Activated CD4-positive, alpha-beta memory T cell treated with anti-CD3 and anti-CD28 coated beads for 36 hours (primary cell): ENCODE measurements at places on chromosomes 2 and 18. TPM values are rescaled to one million over a fixed set of nuclear protein-coding genes. Genes with fewer than 3 reads are reported as not detected.

DNA sequence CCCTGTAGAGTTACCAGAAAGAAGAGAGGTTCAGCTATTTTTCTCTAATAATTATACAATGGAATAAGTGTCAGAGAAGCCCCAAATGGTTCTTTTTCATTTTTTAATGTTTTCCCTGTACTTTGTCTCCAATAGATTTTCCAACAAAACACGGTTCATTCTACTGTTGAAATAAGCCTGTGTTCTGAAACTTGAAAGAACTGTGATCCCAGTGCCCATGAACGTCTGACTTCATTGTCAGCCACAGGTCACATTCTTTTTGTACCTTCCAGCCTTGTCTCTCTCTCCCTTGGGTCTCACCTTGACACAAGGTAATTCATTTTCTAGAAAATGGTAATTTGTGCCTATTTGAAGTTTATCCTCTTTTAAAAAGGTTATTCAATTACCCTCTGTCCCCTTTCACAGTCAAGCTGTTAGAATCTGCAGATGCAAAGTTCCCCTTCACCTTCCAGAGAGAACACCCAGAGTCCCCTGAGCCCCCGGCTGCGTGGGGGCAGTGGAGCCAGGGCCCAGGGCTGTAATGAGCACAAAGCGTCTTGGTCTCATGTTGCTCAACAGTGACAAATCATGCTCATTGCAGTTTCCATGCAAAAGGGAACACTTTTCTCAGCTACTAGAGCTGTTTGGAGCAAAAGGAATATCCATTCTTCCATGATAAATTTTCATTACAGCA, 115.2 kb downstream of the SPHKAP start:
- no peaks in the 10 kb centered on the region for H3K4me1 ChIP-seq
- no peak overlapping the region for H3K27ac ChIP-seq
- DNase-seq: no peak
- no peaks in the 10 kb centered on the region for H3K36me3 ChIP-seq

DNA sequence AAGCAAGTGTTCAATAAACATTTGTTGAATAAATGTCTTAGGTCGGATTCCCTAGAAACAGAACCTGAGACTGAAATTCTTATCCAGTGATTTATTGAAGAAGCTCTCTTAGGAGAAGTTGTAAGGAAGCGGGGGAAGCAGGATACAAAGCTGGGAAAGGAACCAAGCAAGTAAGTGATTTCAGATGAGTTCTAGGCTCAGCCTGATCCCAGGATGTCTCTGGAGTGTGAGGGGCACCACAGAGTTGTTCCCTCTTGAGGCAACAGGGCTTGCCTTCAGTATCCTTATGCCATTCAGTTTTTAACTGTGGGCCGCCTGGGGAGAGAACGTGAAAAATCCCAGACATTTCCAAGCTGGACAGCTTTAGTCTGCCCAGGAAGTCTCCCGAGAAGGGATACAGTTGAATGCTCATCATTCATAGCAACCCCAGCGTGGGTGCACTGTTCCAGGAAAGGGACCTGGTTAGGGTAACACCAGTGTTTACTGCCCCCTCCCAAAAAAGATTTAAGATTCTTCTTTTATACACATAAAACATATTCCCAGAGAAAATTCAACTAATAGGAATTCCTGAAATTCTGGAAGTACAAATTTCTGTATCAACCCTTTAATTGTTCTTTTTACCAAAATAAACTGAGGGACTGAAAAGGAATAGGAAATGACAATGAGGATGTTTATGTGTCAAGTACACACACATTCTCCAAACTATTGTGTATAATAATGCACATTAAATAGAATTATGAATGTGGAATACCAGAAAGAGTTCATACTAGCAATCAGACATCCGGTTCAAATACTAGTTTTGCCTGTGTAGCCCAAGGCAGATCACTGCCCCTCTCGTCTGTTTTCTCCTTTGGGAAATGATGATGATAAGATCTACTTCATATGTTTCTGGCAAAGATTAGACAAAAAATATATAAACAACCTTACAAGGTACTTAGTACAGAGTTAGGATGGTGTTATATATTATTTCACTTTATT, 592.1 kb upstream of the CDH2 start:
- no peaks in the 10 kb centered on the region for H3K27me3 ChIP-seq
- no peak for DNase-seq
- no peak overlapping the region for H3K4me3 ChIP-seq
- H3K4me1 ChIP-seq: no peaks in the 10 kb centered on the region
- H3K27ac ChIP-seq: no peak overlapping the region
- H3K36me3 ChIP-seq: no peaks in the 10 kb centered on the region

DNA sequence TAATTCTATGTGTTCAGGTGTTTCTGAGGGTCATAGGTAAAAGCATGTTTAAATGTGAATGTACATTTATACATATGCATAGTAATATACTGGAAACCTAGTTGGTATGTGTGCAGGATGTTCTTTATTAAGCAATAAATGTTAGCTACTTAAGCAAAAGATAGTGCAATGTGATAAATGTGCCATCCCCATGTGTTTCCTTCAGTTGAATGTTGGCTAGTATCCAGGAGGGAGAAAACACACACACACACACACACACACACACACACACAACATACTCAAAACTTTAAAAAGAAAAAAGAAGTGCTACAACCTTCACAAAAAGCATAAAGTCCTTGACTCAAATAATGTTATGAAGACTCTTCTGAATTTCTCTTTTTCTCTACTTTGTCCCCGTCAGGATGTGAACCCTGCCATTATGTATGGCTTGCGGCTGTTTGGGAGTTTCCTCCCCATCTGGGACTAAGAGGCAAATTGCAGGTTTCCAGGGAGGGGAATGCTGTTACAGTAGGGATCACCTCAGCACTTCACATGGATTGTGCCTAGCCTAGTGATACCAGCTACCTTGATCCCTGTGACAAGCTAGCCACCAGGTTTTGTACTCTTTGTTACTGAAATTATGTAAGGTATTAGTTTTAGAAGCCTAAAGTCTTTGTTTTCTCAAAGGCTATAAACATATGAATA, 82.6 kb downstream of the IKZF2 start:
- H3K4me1 ChIP-seq: peaks cover 6% of the 10 kb centered on the region
- H3K4me3 ChIP-seq: no peak overlapping the region
- peaks cover 5% of the 10 kb centered on the region for H3K27me3 ChIP-seq
- H3K27ac ChIP-seq: no peak overlapping the region

GRCh38 chr18:58806826-58807714, 57.6 kb upstream of the ZNF532 start:
- H3K27ac ChIP-seq: no peak overlapping the region
- H3K4me1 ChIP-seq: peaks cover 6% of the 10 kb centered on the region
- H3K4me3 ChIP-seq: no peak overlapping the region
- H3K27me3 ChIP-seq: peaks cover 18% of the 10 kb centered on the region
- H3K36me3 ChIP-seq: no peaks in the 10 kb centered on the region

- H3K4me1 ChIP-seq: no peaks in the 10 kb centered on the region
- H3K27ac ChIP-seq: no peak overlapping the region
Measured at GRCh38 chr2:113776949-113777348, 20.5 kb upstream of the SLC35F5 start.

GRCh38 chr2:23385351-23385747, 370 bp downstream of the KLHL29 start:
- peaks cover 60% of the 10 kb centered on the region for H3K27me3 ChIP-seq
- DNase-seq: peak; percentile 23
- H3K4me1 ChIP-seq: peaks cover 24% of the 10 kb centered on the region
- no peak overlapping the region for H3K27ac ChIP-seq

DNA sequence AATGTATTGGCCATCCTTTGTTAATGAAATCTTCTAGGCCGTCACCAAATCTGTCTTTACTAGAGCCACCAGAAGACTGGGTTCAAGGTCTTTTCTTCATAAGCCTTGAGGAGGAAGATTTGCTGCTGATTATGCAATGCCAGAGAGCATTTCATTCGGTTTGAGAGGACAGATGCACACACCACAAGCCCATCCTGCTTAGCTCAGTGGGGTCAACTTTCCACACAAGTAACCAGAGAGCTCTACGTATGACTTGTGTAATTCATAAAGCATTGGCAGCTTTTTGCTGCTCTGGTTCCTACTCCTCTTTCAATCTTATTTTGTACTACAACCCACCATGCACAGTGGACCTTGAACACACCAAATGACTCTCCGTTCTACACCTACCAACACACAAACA, 106.9 kb downstream of the OSR1 start:
- H3K36me3 ChIP-seq: no peaks in the 10 kb centered on the region
- H3K4me1 ChIP-seq: no peaks in the 10 kb centered on the region
- no peak overlapping the region for H3K27ac ChIP-seq
- no peaks in the 10 kb centered on the region for H3K27me3 ChIP-seq
- H3K4me3 ChIP-seq: no peak overlapping the region

DNA sequence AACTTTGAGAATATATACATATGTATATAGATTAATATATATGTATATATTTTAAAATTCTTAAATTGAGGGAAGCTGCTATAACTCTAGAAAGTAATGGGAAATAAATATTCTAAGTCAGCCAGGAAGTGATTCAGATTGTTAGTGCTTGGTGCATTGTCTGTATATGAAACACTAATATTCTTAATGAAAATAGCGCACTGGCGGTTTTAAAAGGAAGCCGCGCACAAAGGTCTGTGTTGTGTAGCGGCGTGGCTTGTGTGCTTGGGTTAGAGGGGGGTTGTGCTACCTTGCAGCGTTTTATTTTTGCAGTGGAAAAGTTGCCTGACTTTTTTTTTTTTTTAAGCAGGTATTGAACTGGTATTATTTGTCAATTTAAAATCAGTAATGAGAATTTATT, 11.3 kb downstream of the TSHZ1 start:
- DNase-seq: no peak
- H3K27me3 ChIP-seq: no peaks in the 10 kb centered on the region
- no peaks in the 10 kb centered on the region for H3K36me3 ChIP-seq
- H3K27ac ChIP-seq: no peak overlapping the region
- H3K4me3 ChIP-seq: no peak overlapping the region
- peaks cover 46% of the 10 kb centered on the region for H3K4me1 ChIP-seq

GRCh38 chr2:159228081-159228581, 58.4 kb downstream of the WDSUB1 start:
- DNase-seq: no peak
- H3K36me3 ChIP-seq: no peaks in the 10 kb centered on the region
- peaks cover 11% of the 10 kb centered on the region for H3K4me1 ChIP-seq

GRCh38 chr2:166417669-166418068, 41.9 kb upstream of the SCN9A start:
- no peak overlapping the region for H3K27ac ChIP-seq
- H3K36me3 ChIP-seq: no peaks in the 10 kb centered on the region
- H3K4me1 ChIP-seq: no peaks in the 10 kb centered on the region
- DNase-seq: no peak

- H3K27ac ChIP-seq: no peak overlapping the region
- no peak for DNase-seq
- H3K4me3 ChIP-seq: no peak overlapping the region
- H3K36me3 ChIP-seq: peaks cover 39% of the 10 kb centered on the region
Measured at GRCh38 chr2:101014264-101014857, 12.3 kb downstream of the RPL31 start.

DNA sequence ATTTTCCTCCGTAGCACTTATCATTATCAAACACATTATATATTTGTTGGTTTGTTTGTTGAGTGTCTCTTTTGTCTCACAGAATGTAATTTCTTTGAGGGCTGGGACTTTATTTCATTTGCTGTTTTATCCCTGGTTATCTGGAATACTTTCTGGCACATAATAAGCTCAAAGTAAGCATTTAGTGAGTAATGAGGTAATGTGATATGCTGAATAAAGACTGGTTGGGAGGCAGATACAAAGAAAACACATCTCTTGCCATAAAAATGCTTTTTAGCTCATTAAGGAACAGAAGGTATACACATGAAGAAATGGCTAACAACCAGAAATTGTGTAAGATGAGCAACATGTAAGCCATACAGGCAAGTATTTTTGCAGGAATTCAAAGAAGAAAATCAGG, 1411.8 kb downstream of the LRP1B start:
- H3K27me3 ChIP-seq: no peaks in the 10 kb centered on the region
- no peak for DNase-seq
- no peak overlapping the region for H3K27ac ChIP-seq

DNA sequence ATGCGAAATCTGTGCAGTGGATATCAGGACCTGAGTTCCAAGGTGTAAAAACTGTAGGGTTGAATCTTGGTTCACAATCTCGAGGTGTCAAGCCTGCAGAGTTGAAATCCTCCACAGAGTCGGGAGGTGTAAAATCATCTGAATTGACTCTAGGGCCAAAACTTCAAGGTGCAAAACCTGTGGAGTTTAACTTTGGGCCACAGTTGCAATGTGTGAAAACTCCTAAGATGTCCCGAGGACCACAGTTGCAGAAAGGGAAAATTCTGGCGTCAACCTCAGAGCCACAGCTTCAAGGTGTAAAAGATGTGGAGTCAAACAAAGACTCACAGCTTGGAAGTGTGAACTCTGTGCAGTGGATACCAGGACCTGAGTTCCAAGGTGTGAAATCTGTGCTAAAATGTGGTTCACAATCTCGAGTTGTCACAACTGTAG, 9.8 kb upstream of the ZNF512 start:
- no peak overlapping the region for H3K27ac ChIP-seq
- H3K36me3 ChIP-seq: peaks cover 1% of the 10 kb centered on the region
- H3K27me3 ChIP-seq: peaks cover 14% of the 10 kb centered on the region
- DNase-seq: no peak

GRCh38 chr2:98821629-98822135, 90.8 kb upstream of the MGAT4A start:
- no peak overlapping the region for H3K27ac ChIP-seq
- H3K27me3 ChIP-seq: peaks cover 2% of the 10 kb centered on the region
- DNase-seq: no peak
- H3K4me3 ChIP-seq: no peak overlapping the region
- H3K4me1 ChIP-seq: peaks cover 9% of the 10 kb centered on the region

DNA sequence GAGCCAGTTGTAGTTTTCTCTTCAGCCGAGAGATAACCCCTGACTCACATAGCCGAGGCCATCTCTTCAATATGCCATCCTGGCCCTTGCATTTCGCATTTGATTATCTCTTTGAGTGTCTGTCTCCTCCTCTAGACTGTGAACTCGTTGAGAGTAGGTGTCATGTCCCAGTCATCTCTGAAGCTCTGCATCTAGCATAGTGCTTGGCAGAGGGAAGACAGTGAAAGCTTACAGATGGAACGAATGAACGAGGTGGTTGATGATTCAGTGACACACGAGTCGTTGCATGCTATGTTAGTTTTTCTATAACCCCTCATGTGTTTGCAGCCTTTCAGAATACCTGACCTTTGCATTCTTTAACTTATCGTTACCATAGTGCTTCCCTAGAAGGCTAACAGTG, 59.9 kb upstream of the CYRIA start:
- H3K27ac ChIP-seq: no peak overlapping the region
- peaks cover 7% of the 10 kb centered on the region for H3K4me1 ChIP-seq
- H3K36me3 ChIP-seq: no peaks in the 10 kb centered on the region
- no peak overlapping the region for H3K4me3 ChIP-seq
- H3K27me3 ChIP-seq: peaks cover 10% of the 10 kb centered on the region

Gene KIAA2012
- not detected for total RNA-seq

Gene XRCC5
- 515 TPM for total RNA-seq

Gene IL18RAP
- total RNA-seq: 10.6 TPM

Gene UGP2
- total RNA-seq: 119 TPM
